ENCODE measurements at places on chromosomes 16 and 17.

GRCh38 chr16:69318911-69319289 is 7.8 kb downstream of the VPS4A start:
- no peak for DNase-seq

- DNase-seq: no peak
Measured at GRCh38 chr17:59757470-59757869, 50.0 kb downstream of the VMP1 start.

DNA sequence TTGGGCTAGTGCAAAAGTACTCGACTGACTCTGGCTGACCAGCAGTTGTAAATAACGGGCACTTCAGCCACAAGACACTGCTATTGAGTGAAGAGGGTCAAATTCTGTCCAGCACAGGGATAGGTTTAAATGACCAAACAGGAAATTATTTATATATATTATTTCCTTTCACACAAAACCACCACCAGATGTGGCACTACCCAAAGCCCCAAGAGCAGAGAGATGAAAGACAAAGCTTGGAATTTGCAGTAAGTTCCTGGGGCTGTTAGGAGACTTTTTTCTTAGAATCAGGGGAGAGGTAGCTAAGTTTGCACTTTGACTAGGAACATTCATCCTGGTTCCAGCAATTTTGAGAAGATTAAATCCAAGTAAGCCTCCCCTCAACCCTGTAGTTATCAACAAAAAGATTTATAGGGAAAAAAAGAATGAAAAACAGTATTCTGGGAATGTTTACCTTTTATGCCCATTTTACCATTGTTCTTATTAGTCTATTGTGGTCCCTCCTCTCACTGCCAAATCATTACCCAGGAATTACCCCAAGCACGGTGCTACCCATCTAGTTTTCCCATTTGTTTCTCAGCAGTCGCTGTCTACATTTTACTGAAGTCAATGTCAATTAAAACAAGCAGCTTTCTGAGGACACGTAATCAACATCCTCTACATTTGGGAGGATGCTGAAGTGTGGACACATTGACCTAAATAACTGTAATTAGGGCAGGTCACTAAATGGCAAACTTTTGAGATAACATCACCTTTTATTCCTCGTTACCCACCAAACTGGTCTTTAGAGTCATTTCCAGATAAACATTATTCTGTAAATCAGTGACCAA is 43.5 kb downstream of the GRB7 start:
- DNase-seq: no peak

GRCh38 chr17:27677191-27677590 is 46.2 kb downstream of the LGALS9 start:
- no peak for DNase-seq

DNA sequence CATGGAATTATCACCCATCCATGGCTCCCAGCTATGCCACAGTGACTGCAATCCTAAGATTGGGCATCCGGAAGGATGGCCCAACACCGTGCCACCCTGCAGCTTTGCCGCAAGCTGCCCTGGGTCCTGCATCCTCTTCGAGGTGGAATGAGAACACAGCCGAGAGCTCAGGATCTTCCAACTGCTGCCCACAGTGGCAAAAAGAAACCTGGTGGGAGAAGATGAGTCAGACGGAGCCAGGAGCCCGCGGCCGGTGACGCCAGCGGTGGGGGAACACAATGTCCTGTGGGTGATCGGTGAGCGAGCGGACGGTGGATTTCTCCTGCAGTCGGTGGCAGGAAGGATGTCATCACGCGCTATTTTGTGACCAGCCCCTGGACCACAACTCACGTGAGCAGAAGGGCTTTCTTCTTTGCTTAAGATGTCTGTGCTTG is 20.1 kb downstream of the CD7 start:
- peak; percentile 66 for DNase-seq
